ENCODE measurements at places on chromosomes 4 and X.
A peak's percentile ranks its signal among the peaks of the same experiment; 100 is the strongest.

GRCh38 chrX:37690119-37690518 lies 4.5 kb downstream of the XK start:
- DNase-seq: no peak

GRCh38 chr4:168884251-168885124 lies 125.6 kb downstream of the CBR4 start:
- DNase-seq: no peak

- DNase-seq: no peak
These were observed 9.6 kb upstream of the GRSF1 start for GRCh38 chr4:70849291-70849690.

DNA sequence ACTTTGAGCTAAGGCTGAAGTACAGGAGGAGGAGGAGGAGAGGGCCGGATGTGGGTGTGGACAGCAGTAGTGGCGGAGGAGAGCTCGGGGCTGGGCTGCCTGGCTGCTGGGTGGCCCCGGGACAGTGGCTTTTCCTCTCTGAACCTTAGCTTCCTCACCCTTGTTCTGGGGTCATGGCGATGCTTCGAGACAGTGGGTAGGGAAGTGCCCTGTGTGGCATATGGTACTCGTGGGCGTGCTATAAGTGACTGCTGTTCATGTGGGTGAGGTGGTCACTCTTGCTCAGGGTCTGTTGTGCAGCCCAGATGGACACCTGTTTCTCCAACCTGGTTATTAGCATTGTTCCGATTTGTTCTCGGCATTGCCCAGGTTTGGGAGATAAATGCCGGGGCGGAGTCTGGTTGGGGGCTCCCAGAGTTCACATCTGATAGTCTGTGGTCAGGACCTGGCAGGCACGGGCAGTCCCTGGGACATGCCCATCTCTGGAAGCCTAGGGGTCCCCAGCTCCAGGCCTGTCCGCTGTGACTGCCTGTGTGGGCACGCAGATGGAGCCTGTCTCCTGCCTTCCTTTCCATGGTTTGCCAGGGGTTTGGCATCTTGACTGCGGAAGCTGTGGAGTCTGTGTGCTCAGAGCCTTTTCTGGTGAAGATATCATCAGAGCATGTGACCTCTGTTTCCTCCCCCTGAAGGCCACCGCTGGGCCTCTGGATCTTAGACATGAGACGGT lies 4.9 kb upstream of the CPZ start:
- no peak for DNase-seq

- no peak for DNase-seq
These were observed 370.7 kb downstream of the FBXW7 start for GRCh38 chr4:152165146-152165545.

- DNase-seq: no peak
These were observed 78.4 kb upstream of the FUNDC1 start for GRCh38 chrX:44621078-44621477.

DNA sequence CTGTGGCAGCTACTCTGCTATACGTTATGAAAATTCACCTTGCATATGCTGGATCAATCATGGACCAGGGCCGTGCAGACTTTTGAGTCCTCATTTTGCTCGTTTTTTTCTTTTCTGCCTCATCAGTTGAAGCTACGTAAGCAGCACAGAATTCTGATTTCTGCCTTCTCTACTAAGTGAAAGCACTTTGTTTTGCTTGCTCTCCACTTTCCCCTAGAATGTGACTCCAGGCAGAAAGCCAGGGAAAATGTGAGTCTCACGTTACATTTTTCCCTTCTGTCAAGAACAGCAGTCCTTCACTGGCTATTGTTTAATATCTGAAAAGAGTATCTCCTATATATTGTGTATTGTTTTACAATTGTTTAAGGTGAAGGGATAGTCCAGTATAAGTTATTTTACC lies 1840.1 kb downstream of the PCDH7 start:
- DNase-seq: no peak

GRCh38 chr4:48027653-48028052 lies 11.1 kb downstream of the NIPAL1 start:
- DNase-seq: no peak

DNA sequence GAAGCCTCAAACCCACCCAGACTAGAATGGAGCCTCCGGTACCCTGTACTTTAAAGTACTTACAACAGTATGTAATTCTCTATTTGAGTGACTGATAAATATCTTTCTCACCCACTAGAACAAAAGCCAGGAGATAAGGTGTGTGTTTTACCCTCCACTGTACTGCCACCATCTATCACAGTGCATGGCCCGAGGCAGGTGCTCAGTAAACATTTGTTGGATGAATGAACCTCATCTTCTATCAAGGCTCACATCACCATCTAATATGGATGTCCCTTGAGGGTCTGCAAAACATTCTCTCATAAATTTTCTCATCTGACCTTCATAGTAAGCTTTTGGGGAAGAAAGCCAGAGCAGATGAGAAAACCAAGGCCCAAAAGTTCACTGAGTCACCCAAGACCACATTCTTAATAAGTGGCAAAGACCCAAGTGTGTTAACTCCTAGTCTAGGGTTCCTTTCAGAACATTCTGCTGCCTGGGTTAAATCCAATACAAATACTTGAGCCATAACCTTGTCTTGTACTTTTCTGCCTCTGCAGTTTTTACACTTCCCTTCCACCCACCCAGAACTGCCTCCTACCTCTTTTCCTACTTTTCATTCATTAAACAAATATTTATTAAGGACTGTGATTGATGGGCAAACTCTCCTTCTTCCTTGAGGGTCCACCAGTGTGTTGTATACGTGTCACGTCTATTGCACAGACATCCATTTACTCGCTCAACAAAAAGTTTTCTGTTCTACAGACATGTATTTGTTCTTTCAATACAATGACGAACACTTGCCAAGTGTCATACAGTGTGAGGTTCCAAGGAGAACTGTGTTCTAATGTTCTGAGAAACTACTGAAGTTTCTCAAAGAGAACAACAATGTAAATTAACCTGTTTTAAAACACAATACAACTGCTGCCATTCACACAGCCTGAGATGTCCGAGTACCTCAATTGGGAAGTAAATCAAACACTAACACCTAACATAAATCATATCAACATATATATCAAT lies 35.7 kb downstream of the APBB2 start:
- DNase-seq: no peak

- DNase-seq: no peak
These were observed 29.1 kb upstream of the CT55 start for GRCh38 chrX:135200297-135200696.

DNA sequence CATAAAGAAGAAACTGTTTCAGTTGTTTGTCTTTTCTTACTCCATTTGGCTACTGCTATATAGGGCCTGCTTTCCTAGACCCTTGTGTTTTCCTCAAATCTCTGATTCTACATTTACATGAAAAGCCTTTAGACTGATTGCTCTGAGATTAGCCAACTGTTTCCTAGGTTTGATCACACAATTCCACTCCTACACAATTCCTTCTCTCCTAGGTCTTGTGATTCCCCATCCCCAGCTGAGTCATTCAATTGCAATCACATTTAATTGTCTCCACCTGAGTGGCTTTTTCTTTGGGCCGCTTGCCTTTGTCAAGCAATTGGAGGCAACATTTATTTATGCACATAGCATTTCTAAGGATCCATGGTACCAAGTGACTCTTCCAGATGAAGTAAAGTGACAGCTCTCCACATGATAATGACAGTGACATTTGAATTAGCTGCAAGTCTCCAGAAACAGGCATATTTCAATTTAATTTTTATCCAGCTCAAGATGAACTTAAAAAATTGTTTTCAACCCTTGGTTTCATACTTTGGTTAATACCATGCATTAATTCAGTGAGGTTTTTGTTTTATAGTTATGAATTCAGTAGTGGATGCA lies 35.8 kb downstream of the ATXN3L start:
- no peak for DNase-seq

- peak; percentile 85 for DNase-seq
These were observed 482 bp upstream of the CDS1 start for GRCh38 chr4:84582302-84582987.

DNA sequence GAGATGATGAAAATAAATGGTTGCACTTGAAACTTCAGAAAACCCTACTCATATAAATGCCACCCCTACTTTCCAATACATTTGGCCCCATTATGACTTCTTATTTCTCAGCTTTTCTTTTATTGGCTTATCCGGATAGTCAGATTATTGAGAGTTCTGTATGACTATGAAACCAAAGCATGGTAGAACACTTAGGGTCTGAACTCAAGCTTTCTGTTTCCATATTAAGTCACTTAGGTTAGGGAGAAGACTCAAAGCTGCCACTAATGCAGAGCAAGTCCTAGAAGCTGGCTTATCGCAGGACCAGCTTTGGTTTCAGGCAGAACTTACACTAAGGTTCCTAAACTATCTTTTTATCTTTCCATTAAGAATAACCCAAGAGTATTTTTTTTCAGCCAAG lies 229.9 kb upstream of the CPEB2 start:
- no peak for DNase-seq

DNA sequence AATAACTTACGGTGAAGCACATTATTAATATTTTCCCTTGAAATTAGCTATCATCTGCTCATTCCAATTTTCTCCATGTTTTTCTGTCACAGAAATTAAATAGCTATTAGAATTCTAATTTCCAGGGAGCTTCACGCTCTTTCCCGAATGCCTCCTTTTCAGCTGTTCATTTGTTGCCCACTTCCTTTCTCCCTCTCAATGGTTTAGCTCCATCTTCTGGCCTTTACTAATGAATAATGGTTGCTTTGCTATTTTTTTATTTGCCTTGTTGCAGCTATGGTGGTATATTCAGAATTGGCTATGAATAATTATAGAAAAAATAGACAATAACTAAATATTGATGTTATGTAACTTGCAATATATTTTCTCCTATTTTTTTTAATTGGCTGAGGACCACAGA lies 70.5 kb downstream of the GRIA2 start:
- no peak for DNase-seq

DNA sequence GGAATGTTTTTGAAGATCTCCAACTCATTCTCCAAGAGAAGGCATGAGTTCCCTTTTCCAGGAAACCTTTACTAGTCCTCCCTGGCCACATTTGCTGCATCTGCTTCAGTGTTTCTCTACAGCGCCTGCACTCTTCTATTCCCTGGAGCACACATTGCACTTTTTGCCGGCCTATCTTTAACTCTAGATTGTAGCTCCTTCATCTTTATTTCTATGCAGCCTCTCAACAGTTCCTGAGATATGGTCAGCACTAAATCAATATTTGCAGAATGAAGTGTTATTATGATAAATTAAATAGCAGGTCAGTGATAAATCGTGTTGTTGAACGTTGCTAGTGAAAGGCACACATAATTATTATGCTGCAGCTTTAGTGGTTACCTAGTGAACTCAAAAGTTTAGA lies 88.3 kb downstream of the VCX3A start:
- no peak for DNase-seq

GRCh38 chrX:50799531-50799961 lies 14.4 kb downstream of the SHROOM4 start:
- DNase-seq: no peak

GRCh38 chr4:151471728-151472127 lies 62.8 kb downstream of the FHIP1A start:
- DNase-seq: no peak

GRCh38 chr4:179001918-179002317 lies 1559.7 kb upstream of the AGA start:
- no peak for DNase-seq

DNA sequence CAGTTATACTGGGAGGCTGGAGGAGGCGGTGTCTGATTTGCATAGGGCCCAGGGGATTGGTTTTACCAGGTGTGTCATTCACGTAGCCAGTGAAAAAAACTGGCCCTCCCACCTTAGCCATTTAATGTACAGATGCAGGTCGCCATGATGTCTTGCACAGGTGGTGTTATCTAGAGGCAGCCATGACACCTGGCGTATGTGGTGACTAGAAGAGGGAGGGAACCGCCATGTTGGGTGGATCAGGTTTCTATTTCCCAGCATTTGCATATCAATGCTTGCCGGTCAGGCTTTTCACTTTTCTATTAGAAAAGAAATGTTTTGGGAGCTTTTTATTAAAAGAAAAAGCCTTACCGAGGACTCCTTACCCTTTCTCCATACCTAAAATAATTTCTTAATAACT lies 523.4 kb downstream of the ADGRL3 start:
- peak; percentile 49 for DNase-seq

GRCh38 chr4:13905543-13905942 lies 278.0 kb upstream of the BOD1L1 start:
- DNase-seq: no peak

- DNase-seq: no peak
These were observed 154.6 kb downstream of the AFAP1 start for GRCh38 chr4:7785017-7785416.

DNA sequence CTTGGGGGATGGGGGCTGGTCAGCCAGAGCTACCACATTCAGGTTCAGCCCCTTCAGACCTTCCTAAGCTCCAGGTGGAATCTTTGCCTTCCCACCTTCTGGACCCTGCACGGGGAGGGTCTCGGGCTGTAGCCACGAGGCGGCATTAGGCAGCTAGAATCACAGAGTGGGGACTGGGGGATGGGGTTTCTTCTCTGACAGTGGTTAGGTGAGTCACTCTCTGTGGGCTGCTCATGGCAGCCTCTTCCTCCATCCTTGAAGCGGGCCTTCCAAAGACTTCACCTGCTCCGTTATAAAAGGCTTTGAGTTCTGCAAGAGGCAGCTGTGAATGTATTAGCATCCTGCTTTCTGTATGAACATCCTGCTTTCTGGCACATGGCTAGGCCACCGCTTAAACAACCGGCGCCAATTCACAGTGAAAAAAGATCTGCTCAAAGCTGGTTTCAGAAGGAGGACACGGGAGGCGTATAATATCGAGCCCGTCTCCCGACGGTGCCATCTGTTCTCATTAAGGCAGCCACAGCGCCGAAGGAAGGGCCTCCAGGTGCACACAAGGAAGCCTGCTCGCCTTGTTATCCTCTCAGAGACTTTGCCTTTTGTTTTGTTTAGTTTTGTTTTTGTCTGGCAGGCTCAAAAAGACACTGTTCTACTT lies 74.3 kb upstream of the IGFBP7 start:
- peak; percentile 55 for DNase-seq

GRCh38 chr4:1871471-1872021 lies 353 bp downstream of the NSD2 start:
- DNase-seq: no peak

Data from NCI-H2171 (cell line).